ENCODE measurements at places on chromosomes 13 and 19. TPM values are rescaled to one million over a fixed set of nuclear protein-coding genes. Genes with fewer than 3 reads are reported as not detected.

The ZNF682 gene
- 10.9 TPM for total RNA-seq

The RASA3 gene
- total RNA-seq, result 36.9 TPM

The TMEM221 gene
- total RNA-seq, result not detected

The FAM174C gene
- 57.1 TPM for total RNA-seq

Data from activated CD8-positive, alpha-beta T cell treated with anti-CD3 and anti-CD28 coated beads, Interleukin-2, amount 10 ng/mL, durations not matched to agents 7 days and 5 days (primary cell).